ENCODE measurements at places on chromosomes 12 and 14.

DNA sequence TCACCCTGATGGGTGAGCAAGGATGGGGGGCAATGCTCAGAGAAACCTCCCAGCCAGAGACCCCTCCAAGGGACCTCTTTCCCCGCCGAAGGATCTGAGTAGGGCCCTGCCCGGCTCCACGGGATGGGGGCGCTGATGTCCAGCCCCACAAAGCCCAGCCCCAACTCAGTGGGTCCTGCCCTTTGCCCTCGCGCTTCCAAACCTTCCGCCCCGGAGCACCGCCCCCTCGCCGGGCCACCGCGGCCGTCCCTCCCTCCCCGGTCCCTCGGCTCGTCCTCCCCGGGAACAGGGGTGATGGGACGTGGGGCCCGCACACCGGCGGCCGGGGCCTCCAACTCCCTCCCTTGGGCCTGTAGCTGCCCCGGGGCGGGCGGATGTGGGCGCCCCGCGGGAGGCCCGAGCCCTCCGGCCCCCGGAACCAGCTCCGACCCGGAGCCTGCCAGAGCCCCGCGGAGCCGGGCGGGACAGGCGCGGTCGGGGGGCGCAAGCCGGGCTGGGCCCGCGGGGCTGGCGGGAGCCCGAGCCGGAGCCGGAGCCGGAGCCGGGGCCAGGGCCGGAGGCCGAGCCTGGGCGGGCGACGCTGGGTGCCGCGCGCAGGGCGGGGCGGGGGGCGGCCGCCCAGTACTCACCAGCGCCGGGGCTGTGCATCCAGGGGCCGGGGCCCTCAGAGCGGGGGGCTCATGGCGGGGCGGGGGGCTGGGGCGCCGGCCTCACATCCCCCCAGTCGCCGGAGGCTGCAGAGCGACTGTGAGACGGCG lies 386 bp downstream of the HDAC7 start:
- DNase-seq, result no peak

DNA sequence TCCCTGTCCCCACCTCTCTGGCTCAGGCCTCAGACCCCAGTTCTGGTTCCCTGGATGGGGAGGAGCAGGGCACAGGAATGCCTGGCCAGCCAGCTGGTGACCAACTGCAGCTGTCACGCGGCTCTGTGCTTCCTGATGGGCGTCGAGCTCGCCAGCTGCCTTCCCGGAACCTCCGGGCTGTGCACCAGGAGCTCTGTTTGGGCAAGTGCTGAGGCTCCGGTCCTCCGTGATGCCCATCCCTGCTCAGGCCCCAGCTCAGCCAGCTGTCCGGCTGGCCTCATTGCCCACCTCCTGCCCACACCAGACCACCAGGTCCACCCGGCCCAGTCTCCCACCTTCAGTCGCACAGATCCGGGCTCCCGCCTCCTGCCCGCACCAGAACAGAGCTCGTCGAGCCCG lies 4.8 kb downstream of the IFFO1 start:
- DNase-seq, result no peak

GRCh38 chr12:93514853-93515252 lies 47.5 kb downstream of the MRPL42 start:
- DNase-seq, result no peak

DNA sequence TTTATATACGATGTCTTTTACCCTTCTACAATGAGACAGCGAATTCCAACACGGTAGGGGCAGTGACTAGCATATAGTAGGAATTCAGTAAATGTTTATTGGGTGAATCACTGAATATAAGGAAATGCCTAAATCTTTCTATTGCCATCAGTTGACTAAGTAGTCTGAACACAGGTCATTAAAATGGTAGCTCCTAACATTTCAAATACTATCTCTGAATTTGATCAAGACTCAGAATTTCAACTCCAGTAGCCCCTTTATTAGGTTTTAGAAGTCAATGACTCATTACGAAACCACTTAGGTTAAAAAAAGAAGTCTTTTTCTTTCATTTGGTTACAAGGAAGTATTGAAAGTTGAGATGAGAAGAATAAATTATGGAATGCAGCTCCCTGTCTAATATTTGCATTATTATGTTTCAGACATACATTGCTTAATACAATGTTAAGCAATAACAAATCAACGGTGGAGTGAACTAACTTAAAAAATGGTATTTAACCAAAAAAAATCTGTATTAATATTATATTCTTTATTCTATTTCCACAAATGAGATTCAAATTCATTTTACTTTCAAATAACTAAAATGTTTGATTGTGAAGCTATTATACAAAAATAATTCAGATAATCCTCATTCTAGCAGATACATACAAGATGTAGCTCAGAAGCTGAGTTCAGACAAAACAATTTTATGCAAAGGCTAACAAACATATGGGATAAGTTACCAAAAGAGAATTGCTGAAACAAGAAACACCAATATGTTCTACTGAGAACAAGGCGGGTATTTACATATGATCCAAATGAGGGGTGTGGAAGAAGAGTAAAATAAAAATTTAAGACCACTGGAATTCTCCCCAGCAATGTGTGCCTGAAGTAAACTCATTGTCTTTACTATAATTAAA lies 302.7 kb downstream of the CEP128 start:
- DNase-seq, result no peak

DNA sequence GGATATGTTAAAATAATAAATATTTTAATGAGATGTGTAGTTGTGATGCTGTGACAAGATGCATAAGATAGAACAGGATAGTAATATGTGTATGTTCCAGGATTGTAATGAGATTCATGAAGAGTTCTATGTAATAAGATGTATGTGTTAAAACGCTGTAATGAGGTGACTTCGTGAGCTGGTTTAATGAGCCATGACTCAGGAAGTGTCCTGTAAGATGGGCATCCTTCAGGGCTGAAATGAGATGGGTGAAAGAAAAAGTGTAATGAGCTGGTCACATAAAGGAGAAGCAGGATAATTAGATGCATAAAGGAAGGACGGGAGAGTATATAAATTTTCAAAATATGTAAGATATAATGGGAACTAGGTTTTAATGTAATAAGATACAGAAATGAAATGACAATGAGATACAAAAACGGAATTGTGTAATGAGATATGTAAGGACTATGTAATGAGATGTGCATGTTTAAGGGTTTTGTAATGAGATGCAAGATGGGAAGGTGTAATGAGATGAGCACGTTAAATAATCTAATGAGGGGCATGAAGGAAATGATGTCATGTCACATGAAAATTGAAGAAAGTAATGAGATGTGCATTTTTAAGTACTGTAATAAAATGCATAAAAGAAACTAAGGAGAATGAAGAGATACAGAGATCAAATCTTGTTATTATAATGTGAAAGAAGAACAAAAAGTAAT lies 524.8 kb upstream of the STXBP6 start:
- DNase-seq, result no peak

DNA sequence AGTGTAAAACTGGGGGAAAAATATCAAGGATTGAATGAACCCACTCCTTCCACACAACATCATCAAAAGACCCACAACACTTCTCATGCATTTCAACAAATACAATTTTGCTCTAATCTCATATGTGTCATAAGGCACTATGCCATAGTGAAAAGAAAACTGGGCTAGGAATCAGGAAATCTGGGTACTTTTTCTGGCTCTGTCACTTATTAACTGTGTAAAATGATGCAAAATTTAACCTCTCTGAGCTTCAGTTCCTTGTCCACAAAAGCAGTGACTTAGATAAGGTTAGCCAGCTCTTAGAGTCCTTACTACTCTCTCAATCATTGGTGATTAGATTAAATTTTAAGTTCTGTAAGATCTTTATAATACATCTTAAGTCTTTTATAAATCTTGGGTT lies 250.5 kb upstream of the SOX5 start:
- no peak for DNase-seq

- peak; percentile 31 for DNase-seq
Measured at GRCh38 chr12:74412606-74413230, 124.9 kb upstream of the ATXN7L3B start.

DNA sequence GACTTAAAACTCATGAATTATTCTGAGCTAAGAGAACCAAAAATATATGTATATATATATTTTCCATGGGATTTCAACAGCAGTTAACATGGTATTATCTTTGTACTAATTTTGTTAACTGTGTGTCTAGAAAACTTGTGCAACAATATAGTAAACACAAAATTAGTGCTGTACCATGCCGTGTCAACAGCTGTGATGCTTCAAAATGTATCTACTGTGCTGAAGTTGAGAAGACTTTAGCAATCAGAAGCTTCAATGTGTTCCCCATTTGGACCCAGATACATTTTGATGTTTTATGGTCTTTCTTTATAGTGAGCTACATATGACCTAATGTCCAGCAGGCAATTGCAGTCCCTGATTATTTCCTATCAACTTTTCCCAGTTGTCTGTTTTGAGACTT lies 405.7 kb downstream of the DIO2 start:
- no peak for DNase-seq

DNA sequence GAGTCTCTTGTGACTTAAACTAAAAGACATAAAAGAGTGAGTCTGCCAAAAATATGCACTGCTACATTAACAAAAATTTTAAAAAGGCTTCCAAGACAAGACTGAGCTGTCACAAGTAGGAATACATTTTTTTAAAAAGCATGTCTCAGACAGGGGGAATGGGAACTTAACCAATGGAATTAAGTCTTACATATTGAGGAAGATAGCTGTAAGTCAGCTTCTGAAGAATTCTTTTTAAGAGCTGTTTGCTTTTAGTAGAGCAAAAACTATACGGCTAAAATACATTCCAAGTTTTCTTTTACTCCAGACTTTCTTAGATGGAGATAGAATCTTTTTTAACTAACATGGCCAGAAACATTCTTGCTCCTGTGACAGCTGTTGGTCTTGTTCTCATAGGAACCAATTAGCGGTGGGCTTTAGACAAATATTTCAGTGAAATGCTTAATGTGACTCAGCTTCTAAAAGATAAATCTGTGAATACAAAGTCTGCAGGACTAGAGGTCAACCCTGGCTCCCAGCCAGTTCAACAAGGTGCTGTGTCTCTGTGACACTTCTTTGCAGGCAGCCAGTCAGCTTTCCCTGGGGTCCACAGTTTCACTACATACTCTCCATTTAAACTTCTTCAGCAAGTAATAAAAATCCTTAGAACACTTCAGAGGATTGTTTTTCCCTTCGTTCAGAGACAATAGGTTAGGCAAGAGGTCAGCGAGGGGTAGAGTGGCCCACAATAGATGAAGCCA lies 187.6 kb downstream of the NAV3 start:
- no peak for DNase-seq

DNA sequence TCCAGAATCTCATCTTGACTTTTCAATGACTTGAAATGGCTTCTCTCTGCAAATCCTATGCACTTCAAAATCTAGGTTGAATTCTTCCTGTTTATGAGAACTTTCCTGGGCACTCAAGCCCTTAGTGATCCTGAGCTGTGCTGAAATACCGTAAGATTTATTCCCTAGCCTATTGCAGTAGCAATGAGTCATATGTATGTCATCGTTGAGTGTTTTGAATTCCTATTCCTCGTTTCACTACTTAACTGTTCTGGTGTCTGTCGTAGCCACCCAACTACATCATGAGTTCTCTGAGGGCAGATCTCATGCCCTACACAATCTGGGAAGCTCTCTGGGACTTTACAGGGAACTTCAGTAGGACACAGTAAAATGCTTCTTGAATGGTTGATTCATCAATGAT lies 190.8 kb upstream of the TMEM132C start:
- no peak for DNase-seq

- no peak for DNase-seq
Measured at GRCh38 chr12:80135624-80136023, 36.3 kb downstream of the OTOGL start.

DNA sequence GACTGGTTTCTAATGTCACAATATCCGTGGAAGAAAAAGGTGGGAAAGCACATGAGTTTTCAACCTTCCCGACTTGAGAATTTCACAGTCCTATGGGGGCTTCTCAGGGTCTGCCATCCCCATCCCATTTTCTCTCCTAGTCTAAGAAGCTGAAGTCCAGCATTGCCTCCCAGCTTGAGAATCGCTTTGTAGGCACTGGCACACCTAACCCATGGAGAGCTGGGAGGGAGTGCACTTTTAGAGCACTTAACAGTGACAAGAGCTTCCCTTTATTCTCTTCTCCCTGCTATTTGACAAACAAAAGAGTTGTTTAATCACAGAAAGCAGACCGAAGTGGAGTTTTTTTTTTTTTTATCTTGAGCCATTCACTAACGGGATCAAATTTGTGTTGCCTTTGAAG lies 22.8 kb upstream of the SRRM4 start:
- DNase-seq, result peak; percentile 78

DNA sequence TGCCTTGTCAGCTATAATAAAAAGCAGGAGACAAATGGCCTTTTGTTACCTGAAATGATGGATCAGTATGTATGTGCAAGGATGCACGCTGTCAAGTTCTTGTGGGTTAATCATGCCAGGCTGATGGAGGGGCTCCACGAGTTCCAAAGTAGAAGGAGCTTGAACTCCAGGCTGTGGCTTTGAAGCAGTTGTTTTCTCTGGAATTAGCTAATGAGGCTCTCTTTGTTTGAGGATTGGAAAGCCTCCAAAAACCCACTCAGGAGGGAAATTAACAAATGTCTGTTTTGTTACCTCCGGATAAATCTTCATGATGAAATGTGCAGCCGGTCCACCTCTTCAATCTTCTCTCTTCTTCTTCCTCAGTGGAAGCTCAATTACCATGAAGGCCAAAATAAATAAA lies 605.5 kb downstream of the DIO2 start:
- DNase-seq, result peak; percentile 91

DNA sequence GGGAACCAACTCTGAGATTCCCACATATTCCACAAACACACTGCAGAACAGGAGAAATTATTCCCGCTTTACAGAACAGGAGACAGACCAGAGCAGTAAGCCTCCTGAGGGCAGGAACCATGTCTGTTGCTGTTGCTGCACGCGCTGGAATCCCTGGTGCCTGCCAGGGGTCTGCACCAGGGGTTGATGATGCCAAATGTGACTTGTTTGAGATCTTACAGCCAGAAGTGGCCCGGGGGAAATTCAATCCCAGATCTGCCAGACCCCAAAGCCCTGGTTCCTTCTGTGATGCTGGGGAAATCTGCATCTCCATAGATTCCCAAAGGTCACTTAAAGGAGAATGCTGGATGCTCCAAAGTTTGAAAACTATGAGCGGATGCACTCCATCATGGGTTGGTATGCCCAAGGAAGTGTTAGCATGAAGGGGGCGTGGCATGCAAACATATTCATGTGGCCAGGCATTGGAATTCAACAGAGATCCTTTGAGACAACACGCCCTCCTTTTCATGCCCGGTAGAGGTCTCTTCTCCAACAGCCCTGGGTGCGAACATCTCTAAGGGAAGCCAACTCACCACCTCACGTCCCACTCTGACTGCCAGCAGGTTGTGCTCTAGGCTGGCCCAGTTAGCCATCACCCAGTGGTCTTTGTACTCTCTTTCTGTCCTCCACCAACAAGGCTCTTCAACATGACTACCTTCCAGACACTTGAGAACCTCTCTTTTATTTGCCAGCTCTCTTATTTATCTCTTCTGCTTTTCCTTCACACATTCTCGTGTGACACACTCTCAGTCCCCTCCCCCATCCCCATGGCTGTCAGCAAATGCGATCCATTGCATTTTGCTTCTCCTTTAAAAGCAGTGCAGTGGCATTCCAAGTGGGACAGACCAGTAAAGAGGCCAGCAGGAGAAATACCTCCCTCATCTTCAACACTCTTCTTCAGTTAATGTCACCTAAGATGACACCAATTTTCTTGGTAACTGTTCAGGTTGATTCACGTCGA lies 131.3 kb downstream of the ZFP36L1 start:
- no peak for DNase-seq

DNA sequence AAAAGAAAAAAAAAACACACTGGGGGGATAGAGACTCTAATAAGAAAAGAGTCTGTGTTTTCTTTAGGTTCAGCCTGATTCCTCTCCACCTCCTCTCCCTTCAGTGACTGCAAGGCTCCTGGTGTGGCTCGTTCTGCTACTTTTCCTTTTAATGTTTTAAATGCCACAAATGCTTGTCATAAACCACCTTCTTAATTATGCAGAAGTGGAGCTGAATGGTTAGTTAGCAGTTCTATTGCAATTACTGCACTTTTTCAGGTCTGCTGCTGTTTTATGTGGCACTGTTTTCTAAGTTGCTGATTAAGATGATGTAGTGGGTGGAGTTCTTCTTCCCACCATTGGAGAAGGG lies 878.1 kb downstream of the DIO2 start:
- DNase-seq, result no peak

Data from NCI-H345 (cell line).